ENCODE measurements at places on chromosomes 3 and 15.

DNA sequence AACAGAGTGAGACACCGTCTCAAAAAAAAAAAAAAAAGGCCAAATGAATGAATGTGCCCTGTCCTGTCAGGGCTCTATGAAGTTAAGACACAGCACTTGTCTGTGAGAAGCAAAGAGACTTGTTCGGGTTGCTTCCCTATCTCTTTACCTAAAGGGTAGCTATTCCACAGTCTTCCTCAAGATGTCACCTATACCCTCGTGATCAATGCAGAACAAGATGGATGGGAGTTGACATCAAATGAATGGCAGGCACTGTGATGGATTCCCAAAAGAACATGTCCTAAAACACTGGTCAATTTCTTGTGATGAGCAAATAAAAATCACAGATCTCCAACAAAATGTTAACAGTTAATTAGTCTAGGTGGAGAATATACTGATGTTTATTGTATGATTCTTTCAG lies 9.5 kb downstream of the TADA3 start:
- DNase-seq: no peak

- peak; percentile 83 for DNase-seq
These were observed at the start of gene FSD2 for GRCh38 chr15:82805994-82806406. FSD2 (minus strand) TSS chr15:82806069; CDS start chr15:82787390, 18,679 bp downstream.

DNA sequence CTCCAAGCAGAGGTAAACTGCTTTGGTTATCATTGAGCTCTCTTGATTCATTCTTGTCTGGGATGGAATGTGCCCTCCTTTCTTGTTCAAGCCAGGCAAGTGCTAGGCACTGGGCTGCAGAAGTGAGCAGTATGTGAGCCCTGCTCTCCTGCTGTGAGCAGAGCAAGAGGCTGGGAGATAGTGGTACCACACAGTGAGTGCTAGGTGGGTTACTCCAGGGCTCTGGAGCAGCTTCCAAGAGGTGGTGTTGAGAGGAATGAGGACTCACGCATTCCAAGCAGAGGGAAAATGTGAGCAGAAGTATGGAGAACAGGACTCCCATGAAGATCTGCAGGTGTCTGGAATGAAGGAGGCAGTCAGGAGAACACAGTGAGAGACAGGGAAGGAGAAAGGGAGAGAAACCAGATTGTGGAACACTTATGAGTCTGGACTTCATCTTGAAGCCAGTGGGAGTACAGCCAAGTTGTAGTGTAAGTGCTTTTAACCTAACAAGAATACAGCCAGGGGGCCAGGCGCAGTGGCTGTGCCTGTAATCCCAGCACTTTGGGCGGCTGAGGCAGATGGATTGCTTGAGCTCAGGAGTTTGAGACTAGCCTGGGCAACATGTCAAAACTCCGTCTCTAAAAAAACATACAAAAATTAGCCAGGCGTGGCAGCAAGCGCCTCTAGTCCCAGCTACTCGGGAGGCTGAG lies 199.9 kb upstream of the CTDSPL start:
- peak; percentile 41 for DNase-seq

GRCh38 chr3:159416856-159417255 lies 571.8 kb upstream of the IL12A start:
- DNase-seq: no peak

DNA sequence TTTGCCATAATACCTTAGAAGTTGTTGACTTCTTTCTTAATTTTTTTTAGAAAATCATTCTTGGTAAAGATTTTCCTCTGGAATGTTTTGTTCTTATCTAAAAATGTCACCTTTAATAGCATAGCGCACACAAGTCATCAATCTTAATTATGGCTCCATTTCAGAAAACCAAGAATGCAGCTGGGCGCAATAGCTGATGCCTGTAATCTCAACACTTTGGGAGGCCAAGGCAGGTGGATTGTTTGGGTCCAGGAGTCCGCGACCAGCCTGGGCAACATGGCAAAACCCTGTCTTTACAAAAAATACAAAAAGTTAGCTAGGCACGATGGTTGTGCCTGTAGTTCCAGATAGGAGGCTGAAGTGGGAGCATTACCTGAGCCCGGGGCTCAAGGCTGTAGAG lies 125.6 kb upstream of the EOMES start:
- DNase-seq: no peak

DNA sequence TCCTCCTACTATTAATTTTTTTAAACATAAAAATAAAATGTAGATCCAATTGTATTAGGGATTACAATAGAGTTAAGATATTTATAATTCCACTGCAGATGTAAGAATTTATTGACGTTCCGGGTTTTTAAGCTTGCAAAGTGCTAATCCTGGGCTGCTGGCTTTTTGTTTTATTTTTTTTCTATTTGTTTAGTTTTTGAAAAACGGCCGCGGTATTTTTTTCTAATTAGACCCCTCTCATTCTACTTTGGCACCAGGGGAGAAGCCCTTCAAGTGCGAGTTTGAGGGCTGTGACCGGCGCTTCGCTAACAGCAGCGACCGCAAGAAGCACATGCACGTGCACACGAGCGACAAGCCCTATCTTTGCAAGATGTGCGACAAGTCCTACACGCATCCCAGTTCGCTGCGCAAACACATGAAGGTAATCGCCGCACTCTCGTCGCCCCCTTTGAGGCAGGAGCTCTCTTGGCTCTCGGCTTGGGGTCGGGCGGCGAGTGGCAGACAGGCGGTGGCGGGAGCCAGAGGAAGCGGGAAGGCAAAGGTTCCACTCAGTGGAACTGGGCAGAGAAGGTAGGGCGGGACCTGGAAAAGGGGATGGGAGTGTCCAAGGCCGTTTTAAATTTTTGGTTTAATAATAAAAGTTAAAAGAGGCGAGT lies 3.2 kb downstream of the ZIC1 start:
- DNase-seq: no peak

DNA sequence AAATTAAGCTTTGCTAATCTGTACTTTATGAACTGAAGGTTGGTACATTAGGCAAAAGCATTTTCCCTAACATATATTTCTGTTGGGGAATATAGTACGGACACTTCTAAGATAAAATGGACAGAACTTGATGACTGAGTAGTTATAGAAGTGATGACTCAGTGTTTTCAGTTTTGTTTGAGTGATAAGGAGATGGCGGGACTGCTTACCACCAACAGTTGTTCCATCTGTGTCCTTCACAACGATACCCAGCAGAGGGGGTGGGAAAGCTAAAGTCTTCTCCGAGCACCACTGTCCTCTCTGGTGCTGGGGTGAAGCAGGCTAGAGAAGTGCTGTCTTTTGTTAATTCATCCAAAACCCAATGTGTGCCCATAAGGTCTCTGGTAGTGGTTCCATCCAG lies 195.8 kb downstream of the CD47 start:
- no peak for DNase-seq

- DNase-seq: no peak
These were observed 977.9 kb upstream of the GBE1 start for GRCh38 chr3:82739390-82739789.

GRCh38 chr3:64138046-64138445 lies 87.2 kb downstream of the PRICKLE2 start:
- DNase-seq: no peak

DNA sequence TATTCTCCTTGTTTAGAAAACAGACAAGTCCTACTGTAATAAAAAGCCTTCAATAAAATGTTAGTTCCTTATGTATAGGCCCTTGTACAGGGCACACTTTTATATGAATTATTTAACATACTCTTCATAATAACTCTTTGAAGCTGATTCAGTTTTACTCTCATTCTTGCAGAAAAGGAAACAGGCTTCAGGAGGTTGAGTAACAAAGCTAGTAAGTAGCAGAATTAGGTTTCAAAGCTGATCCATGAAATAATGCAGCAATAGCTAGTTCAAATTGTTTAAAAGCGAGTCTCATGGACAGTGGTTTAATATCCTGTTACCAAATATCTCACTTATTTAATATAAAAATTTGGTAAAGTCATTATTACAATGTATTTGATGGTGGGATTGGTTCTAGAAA lies 25.0 kb downstream of the TCF12 start:
- DNase-seq: no peak

- DNase-seq: no peak
These were observed 269.7 kb upstream of the THRB start for GRCh38 chr3:24764236-24764915.

DNA sequence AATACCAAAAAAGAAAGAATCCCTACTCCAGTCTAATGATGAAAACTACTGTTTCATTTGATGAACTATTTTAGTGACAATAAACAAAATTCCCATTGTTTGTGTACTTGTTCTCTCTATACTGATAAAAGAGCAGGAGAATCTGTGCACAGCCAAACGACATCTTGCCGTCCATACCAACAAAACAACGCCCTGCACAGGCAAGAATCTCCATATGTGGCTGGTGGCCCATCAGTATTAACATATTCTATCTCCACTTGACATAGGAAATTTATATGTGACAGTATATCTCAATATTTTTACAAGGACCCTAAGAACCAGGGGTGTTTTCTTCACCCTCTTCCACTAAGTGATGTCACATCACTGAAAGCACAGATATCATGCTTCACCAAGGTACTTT lies 279.5 kb downstream of the ULK4 start:
- no peak for DNase-seq

- DNase-seq: no peak
These were observed 7.8 kb downstream of the OCA2 start for GRCh38 chr15:28091313-28091712.

DNA sequence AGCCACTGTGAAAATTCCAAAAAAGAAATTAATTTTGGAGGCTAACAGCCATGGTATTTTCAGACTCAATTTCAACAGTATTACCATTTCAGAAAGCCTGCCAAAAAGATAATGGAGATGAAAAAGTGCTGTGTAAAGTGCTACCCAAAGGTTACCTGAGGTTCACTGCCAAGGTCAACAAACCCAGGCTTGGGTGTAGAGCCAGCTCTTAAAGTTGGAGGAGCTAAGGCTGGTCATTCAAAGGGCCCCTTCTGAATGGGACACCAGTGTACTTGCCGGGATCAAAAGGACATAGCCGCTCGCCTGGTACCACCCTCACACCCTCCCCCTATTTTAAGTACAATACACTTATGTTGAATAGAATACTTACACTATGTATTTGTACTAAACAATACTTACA lies 64.5 kb downstream of the ETV5 start:
- no peak for DNase-seq

DNA sequence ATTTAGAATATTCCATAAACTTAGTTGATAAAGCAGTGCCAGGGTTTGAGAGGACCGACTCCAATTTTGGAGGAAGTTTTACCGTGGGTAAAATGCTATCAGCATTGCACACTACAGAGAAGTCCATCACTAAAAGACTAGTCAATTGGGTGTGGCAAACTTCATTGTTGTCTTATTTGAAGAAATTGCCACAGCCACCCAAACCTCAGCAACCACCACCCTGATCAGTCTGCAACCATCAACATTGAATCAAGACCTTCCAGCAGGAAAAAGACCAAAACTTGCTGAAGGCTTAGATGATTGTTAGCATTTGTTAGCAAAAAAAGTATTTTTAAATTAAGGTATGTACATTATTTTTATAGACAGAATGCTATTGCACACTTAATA lies 60.5 kb downstream of the KLF13 start:
- DNase-seq: no peak

- DNase-seq: no peak
These were observed 86.6 kb upstream of the CHD2 start for GRCh38 chr15:92813485-92813884.

GRCh38 chr3:193872265-193872753 lies 263.6 kb upstream of the HES1 start:
- DNase-seq: no peak

DNA sequence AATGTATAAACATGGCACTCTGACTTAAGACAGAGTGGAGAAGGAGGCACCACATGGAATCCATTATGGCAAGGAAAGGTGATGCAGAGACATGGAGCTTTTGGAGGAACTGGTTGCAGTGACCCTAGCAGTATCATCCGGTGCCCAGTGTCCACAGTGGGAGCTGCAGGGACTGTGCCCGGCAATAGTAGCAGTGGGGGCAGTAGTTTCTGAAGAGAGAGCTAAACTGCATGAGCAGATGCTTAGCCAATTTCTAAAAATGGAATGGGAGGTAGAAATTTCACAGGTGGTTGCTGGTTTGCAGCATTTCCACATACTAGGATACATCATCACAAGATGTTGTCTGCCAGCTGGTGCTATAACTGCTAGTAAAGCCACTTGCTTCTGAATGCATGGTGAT lies 7.8 kb upstream of the TM2D3 start:
- no peak for DNase-seq

DNA sequence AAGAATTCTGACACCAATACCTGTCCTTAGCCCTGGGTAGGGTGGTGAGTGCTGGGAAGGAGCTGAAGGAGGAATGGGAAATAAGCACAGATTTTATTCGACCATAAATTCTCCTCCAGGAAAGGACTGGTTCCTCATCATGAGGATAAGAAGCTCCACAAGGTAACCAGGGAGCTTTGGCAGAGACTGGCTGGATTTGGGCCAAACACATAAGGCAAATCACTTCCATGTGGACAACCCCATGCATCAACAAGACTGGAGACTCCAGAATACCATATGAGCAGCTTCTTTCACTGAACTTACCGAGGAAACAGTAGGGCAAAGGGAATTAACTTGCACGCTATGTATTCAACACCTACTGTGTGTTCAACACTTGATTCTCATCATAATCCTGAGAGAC lies 312.5 kb downstream of the NTRK3 start:
- no peak for DNase-seq

DNA sequence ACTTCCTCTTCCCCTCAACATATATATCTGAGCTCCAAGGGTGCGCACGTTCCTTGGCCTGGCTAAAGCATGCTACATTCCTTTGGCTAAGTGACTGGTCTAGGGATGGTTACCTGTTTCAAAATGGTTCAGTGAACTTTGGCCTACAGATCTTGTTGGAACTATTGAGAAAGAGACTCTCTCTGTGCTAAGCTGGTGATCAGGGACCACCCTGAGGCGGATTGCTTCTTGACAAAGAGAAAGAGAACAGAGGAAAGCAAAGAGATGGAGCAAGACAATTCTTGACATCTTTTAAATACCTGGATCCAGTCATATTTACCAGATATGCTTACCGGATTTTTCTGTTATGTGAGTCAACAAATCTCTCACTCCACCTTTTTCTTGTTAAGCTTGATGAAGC lies 123.1 kb downstream of the CHST2 start:
- DNase-seq: no peak

- DNase-seq: no peak
These were observed 9.9 kb upstream of the KNL1 start for GRCh38 chr15:40584191-40584590.

DNA sequence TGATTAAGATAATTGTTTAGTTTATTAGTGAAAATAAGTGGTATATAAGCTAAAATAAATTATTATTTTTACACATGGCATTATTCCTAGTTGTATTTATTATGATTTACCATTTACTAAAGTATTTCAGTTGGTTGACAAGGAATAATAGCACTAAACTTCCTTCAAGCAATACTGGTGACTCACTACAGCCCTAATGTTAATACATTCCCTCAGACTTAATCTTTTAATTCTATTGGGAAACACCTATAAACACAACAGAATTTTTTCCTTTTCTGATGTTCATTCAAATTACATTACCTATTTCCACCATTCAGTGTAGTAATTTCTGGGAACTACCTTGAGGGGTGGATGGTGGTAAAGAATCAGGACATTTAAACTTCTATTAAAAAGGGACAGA lies 264.0 kb downstream of the TIGIT start:
- no peak for DNase-seq

GRCh38 chr3:109683746-109684145 lies 346.4 kb upstream of the DPPA4 start:
- DNase-seq: no peak

GRCh38 chr15:61499376-61499775 lies 270.3 kb upstream of the RORA start:
- no peak for DNase-seq

GRCh38 chr15:42160136-42160535 lies 3.7 kb upstream of the PLA2G4F start:
- no peak for DNase-seq
